ENCODE measurements at places on chromosomes 13 and 19.
A peak's percentile ranks its signal among the peaks of the same experiment; 100 is the strongest.

DNA sequence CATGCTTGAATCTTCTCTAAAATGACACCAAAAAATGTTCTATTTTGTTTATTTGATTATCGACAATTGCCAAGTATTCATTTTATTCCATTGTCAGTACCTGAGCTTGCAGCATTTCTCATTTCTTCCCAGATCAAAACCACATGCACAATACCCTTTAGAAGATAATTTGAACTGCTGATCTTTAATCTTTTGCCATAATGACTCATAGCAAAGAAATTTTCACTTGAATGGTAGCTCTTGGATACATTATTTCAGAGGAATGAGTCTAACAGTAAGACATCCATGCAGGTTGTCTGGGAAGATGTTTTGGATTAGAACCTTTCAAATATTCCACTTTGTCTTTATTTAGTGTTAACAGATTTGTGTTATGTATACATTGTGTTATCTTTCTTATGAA lies 42.0 kb upstream of the RXFP2 start:
- no peak for DNase-seq

DNA sequence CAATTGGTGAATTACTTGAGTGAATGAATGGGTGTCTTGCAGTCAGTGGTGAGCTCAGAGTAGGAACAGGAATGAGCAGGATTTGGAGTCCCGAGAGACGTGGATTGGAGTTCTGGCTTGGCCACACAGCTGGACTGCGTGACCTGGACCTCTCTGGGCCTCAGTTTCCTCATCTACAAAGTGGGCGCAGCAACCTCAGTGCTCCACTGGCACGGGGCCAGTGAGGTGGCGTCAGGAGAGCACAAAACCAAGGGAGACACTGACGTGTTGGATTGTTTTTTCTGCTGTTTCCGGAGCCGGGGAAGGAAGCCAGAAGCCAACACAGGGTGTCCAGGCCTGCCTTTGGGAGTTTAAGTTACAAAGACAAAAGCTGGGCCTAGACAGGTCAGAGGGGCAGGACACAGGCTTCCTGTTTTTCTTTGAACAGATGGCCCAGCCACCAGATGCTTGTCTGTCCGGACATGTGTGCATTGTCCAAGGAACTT lies 6.5 kb upstream of the DOCK6 start:
- DNase-seq = no peak

DNA sequence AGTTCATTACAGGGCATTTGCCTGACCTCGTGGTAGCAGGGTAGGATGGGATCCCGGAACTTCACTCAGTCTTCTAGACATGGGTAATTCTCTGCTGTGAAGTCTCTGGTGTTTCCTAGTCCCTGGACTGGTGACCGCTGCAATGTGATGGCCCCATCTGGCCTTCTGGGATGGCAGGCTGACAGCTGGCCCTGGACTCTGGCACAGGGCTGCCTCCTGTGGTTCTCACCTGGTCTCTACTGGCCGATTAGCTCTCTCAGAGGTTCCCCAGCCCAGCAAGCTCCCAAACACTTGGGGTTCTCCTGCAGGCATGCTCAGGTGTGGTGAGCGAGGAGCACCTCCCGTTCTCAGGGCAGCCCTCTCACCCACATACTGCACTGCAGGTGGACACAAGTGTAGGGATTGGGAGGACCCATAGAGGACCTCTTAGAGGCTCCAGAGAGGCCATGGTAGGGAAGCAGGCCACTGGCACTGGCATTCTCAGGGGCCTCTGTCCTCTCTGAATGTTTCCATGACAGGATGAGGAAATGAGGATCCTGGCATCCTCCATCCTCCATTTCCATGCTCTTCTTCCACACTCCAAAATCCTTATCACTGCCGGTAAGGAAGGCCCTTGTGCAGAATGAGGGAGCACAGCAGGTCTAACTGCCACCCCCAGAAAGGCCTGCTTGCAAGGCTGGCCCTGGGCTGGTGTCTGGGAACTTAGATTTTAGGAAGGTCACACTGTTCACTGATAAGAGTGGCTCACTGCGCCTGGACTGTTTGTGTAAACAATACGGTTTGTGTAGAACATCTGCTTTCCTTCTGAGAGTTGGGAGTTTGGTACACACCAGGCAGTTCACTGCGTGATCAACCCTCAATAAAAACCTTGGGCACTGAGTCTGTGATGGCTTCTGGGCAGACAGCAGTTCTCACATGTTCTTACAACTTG lies 31.5 kb upstream of the FARP1 start:
- no peak for DNase-seq

GRCh38 chr13:24927810-24928404 lies 163.9 kb downstream of the RNF17 start:
- no peak for DNase-seq

- DNase-seq = no peak
These were observed 6.0 kb upstream of the BSG start for GRCh38 chr19:566403-566802.

DNA sequence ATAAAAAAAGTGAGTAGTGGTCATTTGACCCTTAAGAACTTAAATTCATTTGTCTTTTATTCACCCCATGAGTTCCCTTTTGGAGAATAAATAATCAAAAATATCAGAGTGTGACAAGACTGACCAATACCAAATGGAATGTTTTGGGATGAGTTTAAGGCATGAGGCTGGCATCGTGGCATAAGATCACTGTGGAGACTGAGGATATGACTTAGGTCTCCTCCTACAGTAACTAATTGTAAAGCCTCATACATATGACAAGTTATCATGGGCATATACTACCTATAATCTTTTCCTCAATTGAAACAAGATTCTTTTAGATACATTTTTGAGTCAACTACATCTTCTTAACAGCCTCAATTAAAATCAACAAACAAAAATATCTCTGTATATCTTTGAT lies 782.0 kb downstream of the SLITRK1 start:
- no peak for DNase-seq

DNA sequence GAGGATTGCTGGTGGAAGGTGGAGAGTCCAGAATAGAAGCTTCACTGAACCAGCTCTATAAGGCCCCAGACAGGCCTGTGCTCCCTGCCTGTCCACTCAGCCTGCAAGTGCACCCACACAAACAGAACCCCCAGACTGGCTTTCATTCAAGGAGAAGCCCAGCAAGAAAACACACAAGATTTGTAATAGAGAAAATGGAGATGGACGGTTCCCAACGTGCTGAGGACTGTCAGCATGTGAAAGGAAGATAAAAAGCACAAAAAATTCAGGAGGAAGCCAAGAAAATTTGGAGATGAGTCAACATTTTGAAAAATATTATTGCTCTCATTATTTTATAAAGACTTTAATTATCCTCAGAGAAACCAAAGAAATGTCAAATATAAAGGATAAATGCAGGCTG lies 218.2 kb upstream of the SLC10A2 start:
- DNase-seq = no peak

- DNase-seq = no peak
These were observed 221.0 kb downstream of the EFNB2 start for GRCh38 chr13:106314417-106314816.

DNA sequence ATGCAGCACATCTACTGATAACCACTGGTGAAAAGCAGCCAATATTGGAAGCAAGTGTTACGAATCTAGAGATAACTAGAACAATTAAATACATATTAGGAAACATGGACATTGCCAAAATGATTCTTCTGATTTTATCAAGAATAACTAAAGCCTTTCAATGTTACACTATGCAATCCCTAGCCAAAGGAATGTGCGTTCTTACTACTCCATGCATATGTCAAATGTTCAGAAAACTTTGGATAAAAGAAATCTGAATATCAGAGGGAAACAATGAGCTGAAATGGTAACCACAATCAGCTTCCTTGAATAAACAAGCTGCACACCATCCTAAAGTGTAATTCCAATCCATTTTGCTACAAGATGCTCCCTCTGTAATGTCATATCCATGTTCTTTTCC lies 951 bp upstream of the POSTN start:
- no peak for DNase-seq

GRCh38 chr19:39132344-39132969 lies 6.9 kb downstream of the PAK4 start:
- DNase-seq = no peak

- DNase-seq = no peak
These were observed 5.7 kb upstream of the IFNL2 start for GRCh38 chr19:39262496-39262895.

- DNase-seq = no peak
These were observed 70.8 kb downstream of the LNX2 start for GRCh38 chr13:27549406-27549981.

- DNase-seq = no peak
These were observed 19.2 kb upstream of the AKT2 start for GRCh38 chr19:40304306-40304705.

GRCh38 chr13:109788372-109789111 lies 2.2 kb upstream of the IRS2 start:
- no peak for DNase-seq

DNA sequence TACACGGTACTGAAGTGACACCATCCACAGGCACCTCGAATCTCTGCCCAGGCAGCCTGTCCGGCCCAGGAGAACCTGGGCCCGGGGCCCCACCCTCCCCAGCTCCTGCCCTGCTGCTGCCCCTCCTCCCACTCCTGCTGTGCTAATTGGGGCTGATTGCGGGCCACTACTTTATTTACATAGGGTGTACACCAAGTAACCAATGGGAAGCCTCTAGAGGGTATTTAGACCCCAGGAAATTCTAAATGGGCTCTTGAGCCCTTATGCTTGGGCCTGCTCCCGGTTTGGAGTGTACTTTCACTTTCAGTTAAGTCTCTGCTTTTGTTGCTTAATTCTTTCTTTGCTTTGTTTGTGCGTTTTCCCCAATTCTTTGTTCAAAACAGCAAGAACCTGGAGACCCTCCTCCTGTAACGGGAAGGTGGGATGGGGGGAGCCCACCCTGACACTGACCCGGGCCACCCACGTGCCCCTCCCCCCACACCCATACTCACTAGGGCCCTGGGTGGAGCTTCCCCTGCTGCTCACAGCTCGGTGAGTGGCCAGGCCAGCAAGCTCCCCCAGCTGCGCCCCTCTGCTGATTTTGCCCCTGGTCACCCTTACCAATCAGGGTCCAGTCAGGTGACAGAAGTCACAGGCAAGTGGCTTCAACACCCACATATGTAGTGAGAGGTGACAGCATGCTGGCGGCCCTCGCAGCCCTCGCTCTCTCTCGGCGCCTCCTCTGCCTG lies 9.4 kb downstream of the SCGB2B2 start:
- DNase-seq = peak; percentile 19

- DNase-seq = no peak
These were observed 1.5 kb downstream of the ATP8B3 start for GRCh38 chr19:1810439-1811160.

- no peak for DNase-seq
These were observed 16.2 kb upstream of the FREM2 start for GRCh38 chr13:38670627-38671026.

DNA sequence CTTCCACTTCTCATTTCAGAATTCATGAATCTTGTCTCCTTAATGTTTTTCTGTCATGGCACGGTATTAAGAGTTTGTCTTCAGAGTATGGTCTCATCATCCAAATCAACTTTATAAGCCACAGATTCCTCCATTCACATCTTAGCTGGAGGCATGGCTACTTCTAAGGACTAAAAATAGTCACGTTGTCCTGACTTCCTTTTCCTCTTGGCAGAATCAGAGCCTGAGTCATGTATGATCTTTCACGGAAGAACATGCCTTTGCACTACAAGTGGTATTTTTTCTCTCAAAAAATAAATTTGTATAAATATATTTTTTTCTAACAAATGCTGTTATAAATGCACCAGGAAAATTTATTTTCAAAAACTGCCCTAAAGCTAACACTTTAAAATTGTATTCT lies 71.4 kb downstream of the ALOX5AP start:
- DNase-seq = no peak

GRCh38 chr13:108425056-108425455 lies 155.5 kb downstream of the TNFSF13B start:
- no peak for DNase-seq

DNA sequence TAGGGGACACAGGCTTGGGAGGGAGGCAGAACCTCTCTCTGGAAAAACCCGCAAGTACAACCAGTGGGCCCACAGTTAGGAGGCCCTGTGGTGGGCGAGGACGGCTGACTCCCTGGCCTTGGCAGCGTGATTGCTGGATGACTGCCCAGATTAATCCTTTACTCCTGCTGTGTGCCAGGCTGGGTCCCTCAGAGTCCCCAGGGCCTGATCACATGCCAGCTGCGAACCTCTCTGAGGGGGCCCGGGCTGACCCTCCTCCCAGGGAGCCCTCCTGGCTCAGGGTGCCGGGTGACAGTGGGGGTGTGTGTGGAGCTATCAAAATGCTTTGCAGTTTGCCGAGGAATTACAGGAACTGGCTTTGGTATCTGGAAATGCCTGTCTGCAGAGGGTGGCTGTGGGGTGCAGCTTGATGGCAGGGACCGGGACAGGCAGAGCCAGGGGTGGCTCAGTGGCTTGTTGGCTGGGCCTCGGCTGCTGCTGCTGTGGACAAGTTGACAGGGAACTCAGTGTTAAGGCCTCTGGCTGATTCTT lies 48.9 kb downstream of the DNM2 start:
- DNase-seq = no peak

DNA sequence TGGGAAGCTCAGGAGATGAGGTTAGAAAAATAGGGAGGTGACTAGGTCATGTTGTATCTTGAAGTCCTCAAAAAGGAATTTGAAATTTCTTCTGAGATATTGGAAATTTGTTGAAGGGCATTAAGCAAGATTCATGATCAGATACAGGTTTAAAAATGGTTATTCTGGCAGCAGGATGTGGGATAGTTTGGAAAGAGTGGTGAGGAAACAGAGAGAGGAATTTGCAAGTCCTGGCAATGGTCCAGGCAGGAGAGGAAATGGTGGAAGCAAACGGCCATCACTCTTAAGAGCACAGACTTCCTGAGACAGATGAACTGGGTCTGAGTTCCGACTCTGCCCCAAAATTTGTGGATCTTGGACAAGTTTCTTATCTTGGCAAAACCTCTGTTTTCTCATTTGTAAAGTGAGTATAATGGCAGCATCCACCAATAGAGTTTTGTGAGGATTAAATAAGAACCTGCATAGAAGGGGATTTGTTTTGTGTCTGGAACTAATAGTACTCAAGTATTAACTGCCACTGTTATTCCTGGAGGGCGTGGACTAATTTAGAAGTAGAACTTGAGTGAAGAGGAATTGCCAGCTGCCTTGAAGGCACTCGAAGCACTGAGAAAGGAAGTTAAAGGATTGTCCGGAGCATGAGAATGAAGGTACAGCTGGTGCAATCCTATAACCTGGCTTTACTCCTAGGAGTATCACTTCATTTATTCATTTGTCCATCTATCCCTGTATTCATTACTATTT lies 99.6 kb downstream of the CCNA1 start:
- DNase-seq = no peak

All from naive thymus-derived CD4-positive, alpha-beta T cell (primary cell).